Left renal pelvis (tissue), 4 donors: ENCODE measurements at places on chromosomes 7 and 10. TPM values are rescaled to one million over a fixed set of nuclear protein-coding genes. Genes with fewer than 3 reads are reported as not detected.

Gene CABCOCO1
- 1.8 TPM for polyA plus RNA-seq

Gene PTPN20
- polyA plus RNA-seq = 2.2 TPM

Gene ELN
- polyA plus RNA-seq = 63.7 TPM

Gene VPS37D
- 7.0 TPM for polyA plus RNA-seq

Gene CTAGE8
- 9.5 TPM for polyA plus RNA-seq

Gene AQP1
- 198 TPM for polyA plus RNA-seq

Gene ABCC2
- 1.00 TPM for polyA plus RNA-seq

Gene OR9A2
- not detected for polyA plus RNA-seq

Gene BLNK
- polyA plus RNA-seq = 3.5 TPM

Gene FBXL13
- polyA plus RNA-seq = 2.5 TPM

Gene SEMA3D
- polyA plus RNA-seq = 68.9 TPM

Gene SRGN
- polyA plus RNA-seq = 17.7 TPM

Gene SYT15B
- polyA plus RNA-seq = 2.7 TPM

Gene LRRN3
- 7.1 TPM for polyA plus RNA-seq

Gene GJC3
- polyA plus RNA-seq = 1.1 TPM

GRCh38 chr7:55723621-55723941 is 139.0 kb downstream of the SEPTIN14 start:
- no peak for DNase-seq

DNA sequence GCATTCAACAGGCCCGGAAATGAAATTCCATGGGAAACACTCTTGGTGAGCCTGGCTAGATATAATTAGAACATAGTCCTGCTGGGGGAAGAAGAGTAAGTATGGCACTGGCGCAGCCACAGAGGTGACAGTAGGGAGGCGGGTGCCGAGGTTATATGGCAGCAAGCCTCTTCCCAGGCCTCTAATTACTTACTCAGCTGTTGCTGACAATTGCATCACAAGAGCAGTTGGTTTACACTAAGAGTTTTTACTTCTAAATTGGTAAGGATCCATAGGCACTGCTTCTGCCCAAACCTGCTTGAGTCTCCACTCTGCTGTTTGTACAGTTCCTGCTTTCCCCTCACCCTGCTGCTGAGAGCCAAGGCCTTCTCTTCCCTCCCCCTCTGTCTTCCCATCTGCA is 93.3 kb upstream of the DUSP5 start:
- no peak for DNase-seq

GRCh38 chr10:15896654-15897053 is 36.3 kb upstream of the MINDY3 start:
- no peak for DNase-seq

DNA sequence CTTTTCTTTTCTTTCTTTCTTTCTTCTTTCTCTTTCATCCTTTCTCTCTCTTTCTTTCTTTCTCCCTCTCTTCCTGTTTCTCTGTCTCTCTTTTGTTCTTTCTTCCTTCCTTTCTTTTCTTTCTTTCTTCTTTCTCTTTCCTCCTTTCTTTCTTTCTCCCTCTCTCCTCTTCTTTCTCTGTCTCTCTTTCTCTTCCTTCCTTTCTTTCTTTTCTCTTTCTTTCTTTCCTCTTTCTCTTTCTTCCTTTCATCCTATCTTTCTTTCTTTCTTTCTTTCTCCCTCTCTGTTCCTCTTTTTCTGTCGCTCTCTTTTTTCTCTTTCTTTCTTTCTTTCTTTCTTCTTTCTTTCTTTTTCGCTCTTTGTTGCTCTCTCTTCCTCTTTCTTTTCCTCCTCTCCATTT is 1149.2 kb upstream of the AUTS2 start:
- no peak for DNase-seq

DNA sequence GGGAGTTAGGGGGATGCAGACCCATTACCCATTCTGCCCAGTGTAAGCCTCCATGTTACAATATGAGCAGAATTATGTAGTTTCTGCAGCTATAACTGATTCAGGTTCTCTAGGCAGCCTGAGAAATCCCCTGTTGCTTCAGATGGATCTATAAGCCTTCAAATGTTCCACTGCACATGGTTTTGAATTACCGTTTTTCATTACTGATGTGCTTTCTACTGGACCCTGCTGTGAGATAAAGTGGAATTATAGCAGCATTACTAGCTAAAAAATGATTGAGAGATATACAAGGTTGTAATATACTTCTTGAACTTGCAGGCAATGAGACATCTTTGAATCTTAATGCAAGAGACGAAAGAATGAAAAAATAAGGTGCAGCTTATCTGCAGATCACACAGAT is 38.4 kb upstream of the ANAPC16 start:
- DNase-seq = no peak

GRCh38 chr7:139995017-139995915 is 67.5 kb downstream of the PARP12 start:
- DNase-seq = no peak

DNA sequence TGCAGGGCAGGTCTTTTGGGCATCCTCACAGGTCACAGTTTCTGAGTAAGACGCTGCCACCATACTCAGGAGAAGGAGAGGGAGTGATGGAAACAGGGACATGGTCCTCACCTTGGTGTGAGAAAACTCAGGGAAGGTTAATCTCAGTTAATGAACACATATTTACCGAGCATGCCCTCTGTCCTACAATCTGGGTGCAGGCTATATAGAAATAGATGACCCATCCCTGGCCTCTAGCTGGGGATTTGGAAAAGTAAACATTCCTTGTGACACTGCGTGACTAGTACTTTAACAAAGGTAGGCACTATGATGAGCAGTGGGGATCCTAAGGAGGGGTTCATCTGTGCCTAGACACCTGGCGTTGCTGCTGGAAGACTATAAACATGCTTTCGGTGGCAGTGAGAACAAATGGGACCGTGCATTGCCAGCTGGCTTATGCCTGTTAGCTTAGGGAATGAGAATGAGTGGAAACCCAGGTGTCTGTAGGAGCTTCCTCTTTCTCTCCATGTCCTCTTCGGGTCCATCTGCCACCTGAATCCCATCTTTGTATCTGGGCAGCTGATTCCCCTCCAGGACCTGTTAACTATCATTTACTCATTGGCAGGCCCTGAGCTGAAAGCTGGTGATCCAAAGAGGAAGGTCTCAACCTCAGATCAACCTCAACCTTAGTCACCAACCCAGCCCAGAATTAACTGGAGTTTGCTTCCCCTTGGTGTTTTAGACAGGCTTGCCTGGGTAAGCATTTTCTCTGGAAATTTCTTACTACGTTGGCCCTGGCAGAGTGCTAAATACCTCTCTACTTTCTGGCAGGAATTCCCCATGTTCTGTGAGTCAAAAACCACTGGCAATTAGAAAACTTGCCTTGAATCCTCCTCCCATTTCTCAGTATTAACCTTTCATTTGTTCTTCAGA is 794 bp downstream of the MBL2 start:
- no peak for DNase-seq

DNA sequence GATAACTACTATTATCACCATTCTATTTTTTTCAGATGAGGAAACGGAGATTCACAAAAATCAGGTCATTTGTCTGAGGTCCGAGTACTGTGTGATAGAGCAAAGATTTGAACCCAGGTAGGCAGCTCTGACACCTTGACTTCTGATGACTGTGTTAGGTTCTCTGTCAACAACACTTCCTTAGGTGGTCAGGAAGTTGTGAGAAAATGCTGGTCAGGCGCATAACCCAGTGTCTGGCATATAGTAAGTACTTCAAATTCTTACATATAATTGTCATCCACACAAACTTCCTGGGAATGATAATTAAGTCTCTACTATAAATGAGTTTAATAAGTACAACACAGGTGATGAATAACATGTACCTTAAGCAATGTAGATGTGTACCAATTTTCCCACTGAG is 381.5 kb downstream of the NEBL start:
- DNase-seq = no peak

- DNase-seq = no peak
Observed at GRCh38 chr7:137790828-137791227, 55.9 kb downstream of the DGKI start.

DNA sequence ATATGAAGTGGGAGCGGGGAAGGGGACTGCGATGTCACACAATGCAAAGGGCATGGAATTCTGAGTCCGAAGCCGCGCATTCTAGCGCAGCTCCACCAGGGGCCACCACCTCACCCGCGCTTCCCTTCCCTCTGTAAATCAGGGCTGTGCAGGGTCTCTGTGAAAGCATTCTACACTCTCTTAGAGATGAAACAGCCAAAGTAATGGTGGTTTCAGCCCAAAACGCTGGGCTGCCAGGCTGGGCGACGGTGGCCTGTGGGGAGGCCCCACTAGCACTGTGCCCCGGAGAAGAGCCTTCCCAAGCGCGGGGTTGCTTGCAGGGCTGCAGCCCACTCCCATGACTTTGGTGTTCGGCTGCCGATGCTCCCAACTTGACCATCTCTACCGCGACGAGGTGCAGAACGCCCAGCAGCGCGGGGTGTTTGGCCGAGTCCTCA is 11.4 kb downstream of the ATG9B start:
- no peak for DNase-seq

- DNase-seq = no peak
Observed at GRCh38 chr10:116286626-116287200, 13.7 kb upstream of the GFRA1 start.

DNA sequence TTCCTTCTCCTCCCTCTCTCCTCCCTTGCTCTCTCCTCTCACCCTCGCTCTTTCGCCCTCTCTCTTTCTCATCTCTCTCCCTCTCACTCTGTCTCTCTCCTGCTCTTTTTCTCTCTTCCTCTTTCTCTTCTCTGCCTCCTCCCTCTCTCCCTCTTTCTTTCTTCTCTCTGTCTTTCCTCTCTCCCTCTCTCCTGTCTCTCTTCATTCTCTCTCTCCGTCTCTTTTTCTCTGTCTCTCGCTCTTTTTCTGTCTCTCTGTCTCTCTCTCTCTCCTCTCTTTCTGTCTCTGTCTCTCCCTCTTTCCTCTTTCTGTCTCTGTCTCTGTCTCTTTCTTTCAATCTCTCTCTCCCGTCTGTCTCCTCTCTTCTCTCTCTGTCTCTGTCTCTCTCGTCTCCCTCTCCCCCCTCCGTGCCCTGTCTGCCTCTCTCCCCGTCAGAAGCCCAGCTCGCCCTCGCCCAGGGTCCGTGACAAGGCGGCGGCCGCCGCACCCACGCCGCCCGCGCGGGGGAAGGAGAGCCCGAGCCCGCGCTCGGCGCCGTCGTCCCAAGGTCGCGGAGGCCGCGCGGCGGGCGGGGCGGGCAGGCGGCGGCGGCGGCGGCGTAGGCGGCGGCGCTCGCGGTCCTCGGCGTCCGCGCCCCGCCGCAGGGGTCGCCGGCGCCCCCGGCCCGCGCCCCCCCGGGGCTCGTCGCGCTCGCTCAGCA is 21.3 kb upstream of the HSPB1 start:
- no peak for DNase-seq

DNA sequence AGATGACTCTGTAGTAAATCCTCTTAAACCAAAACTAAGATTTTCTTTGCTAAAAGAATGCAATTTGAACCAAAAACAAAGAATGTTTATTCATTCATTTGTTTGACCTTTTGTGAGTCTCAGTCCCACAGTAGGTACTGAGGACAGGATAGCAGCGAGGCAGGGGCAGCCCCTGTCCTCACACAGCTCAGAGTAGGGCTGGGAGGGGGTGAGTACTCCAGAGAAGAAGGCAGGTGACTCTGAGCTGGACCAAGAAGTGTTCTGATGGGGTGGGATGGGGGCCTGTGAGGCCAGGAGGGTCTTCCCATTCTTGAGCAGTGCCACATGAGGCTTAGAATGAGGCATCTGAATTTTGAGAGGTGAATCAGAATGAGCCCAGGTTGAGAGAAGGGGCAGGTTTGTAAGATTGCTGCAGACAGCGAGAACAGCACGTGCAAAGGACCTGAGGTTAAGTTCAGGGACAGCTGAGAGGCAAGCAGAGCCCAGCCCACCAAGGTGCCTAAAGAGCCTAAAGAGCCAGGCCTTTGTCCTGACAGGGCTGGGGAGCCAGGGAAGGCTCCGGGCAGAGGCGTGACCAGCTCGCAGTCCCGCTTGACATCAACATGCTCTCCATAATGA is 56.9 kb upstream of the CHST15 start:
- no peak for DNase-seq

DNA sequence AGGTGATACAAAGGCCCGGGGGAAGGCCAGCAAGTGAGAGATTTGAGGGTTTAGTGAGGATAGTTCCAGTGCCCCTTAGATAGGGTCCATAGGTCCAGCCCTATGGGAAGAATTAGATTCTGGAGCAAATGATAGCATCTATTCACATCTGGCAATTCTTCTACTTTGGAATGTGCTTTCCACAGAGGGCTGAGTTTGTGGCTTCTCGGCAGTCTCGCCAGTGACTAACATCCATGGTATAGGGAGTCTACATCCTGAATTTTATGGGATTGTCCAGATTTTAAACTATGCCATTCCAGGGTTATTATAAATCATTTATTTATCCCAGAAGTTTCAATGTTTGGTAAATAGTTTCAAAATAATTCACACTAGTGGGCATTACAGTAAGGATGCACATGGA is 207.3 kb upstream of the ADO start:
- DNase-seq = no peak

DNA sequence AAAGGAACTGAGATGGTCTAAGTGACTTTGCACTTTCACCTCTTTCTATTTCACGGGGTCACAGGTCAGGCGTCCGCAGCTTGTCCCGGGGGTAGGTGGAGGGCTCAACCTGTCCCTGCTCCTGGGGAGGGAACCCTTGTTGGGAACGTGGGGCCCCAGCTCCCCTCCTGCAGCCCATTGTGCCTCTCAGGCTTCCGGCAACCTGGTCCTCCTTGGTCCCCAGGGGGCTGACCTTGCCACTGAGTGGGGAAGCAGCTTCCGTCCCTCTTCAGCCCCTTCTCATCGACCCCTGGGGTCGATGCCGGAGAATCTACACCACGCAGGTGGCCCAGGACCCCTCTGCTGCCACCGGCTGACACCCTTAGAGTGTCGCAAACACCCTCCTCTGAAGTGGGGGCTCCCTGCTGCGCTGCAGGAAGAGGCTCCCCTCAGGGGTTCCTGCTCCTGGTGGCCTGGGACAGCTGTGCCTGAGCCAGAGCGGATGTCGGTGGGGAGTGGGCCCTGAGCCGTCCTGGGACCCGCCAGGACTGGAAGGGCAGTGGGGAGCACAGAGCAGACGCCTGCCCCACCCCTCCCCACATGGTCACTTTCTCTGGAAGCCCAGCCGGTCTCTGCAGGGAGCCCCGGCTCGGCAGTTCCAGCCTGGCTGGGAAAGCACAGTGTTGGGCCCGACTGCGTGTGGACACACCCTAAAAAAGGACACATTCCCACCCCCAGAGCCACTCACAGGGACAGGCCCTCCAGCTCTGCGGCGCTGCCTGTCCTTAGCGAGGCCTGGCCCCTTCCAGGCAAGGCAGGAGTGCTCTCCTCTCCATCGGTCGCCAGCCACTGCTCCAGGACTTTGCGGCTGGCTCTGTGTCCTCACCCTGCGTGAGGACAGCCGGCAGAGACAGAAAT is 357.5 kb upstream of the SHH start:
- DNase-seq = no peak

DNA sequence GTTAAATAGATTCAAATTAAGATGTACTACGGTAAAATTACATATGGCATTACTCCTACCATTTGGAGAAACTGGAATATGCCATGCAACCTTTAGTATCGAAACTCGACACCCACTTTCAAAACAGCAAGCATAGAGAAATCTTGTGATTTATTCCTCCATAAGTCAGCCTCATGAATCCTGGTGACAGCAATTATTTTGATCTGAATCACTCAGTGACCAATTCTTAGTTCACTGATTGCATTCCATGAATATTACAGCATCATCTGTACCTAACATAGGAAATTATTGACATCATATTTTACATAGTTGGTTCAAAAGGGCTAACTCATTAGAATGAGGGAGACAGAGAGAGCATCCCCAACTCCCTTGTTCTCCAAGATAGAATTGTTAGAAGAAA is 89.6 kb downstream of the CACNB2 start:
- DNase-seq = no peak

- no peak for DNase-seq
Observed at GRCh38 chr10:99781734-99782429, 558 bp upstream of the ABCC2 start.

- no peak for DNase-seq
Observed at GRCh38 chr7:31335884-31336201, 4.7 kb downstream of the NEUROD6 start.

- peak; percentile 42 for DNase-seq
Observed at GRCh38 chr10:98097616-98098015, 36.8 kb upstream of the R3HCC1L start.
